T-helper 2 cell (primary cell): ENCODE measurements at places on chromosomes 13 and 19.

GRCh38 chr13:42477596-42478190, 96.3 kb upstream of the TNFSF11 start:
- no peak for DNase-seq

DNA sequence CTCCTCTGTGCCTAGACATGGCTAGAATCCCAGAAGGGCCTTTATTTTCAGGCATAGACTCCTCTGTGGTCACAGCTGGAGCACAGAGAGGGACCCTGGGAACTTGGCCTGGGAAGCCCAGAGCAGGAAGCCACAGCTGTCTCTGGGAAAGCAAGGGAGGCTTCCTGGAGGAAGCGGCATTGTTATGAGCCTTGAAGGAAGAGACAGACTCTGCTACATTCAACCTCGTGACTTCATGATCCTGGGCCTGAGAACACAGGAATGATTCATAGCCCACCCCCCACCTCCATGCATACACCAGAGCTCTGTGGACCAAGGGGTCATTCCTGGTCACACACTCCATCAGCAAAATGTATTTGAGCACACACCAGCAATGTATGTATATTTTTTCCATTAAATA, 8.6 kb downstream of the RDH8 start:
- no peak for DNase-seq

DNA sequence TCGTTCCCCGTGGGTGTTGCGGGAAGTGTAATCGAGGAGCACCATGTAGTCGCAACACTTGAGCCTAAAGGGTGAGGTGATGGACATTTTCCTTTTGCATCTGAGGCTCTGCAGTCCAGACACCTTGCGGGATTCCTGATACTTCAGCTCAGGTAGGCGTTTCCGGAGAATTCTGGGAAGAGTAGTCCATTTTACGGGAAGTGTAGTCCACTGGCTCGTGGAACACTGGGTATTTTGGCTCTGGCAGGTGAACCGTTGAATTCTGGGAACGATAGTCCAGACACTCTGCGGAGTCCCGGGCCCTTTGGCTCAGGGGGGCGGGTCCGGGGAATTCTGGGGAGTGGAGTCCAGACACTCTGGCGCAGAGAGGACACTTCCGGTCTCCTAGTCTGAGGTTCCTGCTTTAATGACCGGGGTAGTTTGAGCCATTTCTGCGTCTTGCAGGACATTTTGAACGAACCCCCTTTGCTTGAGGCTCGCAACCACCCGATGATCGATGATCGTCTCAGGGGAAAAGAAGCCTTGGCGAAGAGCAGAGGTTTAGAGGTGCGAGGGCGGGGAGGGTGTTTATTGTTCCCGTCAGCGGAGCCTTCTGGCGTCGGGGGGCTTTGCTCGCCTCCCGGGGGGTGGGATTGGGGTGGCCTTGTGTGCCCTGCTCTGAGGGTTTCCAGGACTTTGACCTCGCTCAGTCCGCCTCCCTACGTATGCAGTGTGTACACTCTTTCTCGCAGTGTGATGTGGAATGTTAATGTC, at the start of gene ZNF223:
Gene ZNF223 (plus strand): TSS at position 387 of the 753 bp plus-strand sequence. CDS start 3,141 bp downstream, outside the sequence.
- peak; percentile 43 for DNase-seq

DNA sequence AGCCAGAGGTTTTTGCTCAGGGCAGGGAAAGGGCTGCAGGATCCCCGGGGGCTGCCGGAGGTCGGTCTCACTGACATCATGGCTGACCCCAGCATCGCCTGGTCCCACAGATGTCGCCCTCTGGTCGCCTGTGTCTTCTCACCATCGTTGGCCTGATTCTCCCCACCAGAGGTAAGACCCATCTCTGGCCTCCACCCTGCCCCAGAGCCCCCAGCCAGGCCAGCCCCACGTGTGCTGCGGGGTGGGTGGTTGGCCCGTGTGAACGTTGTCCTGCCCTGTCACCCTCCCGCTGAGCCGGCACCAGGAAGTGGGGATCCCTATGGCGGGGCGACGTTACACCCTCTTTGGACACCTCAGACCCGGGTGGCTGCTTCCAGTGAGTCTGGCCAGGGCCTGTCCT, 906 bp downstream of the FXYD5 start:
- no peak for DNase-seq

GRCh38 chr19:39759457-39760184, 19.0 kb upstream of the LEUTX start:
- no peak for DNase-seq

GRCh38 chr19:48862827-48863226, 5.6 kb downstream of the PLEKHA4 start:
- no peak for DNase-seq

- no peak for DNase-seq
Observed at GRCh38 chr13:109384491-109385241, 401.7 kb downstream of the IRS2 start.

DNA sequence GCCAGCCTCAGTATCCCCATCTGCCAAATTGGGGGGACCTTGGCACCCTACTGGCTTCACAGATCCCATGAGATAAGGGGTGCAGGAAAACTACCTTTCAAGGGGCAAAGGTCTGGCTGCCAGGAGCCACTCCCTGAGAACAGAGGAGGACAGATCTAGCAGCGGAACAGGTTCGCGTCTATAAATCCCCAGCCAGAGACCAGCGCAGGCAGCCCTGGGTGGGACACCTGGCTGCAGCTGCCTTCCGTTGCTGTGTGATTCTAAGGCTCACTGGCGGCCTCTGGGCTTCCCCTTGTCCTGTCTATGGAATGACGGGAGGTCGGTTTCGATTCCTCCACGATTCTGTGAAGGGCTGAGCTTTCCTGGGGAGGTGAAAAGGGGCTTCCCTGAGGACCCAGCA, 7.3 kb downstream of the RELB start:
- no peak for DNase-seq

DNA sequence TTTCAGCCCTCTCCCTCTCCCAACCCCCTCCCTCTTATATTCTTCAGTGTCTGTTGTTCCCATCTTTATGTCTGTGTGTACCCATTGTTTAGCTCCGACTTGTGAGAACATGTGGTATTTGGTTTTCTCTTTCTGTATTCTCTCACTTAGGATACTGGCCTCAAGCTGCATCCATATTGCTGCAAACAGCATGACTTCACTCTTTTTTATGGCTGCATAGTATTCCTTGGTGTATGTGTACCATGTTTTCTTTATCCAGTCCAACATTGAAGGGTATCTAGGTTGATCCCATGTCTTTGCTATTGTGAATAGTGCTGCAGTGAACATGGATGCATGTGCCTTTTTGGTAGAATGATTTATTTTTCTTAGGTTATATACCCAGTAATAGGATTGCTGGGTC, 17.8 kb downstream of the NHLRC3 start:
- DNase-seq = no peak

DNA sequence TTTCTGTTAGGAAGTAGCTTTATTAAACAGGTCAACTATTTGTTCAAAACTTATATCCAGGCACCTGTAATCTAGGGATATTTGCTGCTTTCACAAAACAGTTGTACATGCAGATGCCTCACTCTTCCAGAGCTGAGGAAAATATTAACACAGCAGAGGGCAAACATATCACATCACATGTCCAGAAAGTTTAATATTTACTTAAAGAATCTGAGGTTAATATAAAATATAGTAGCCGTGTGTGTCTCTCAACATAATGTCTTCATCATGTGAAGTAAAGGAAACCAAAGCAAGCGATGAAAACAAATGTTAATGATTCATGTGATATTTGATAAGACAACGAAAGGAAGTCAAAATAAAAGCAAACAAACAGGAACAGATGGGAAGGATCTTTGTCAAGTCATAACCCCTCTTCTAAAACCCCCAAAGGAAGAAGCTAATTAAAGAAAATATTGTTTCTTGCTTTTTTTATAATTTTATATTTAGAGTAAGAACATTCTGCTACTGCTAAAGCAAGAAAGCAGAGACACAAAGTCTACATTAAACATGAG, 418.8 kb downstream of the DACH1 start:
- no peak for DNase-seq
